ENCODE measurements at places on chromosomes 7 and 10. TPM values are rescaled to one million over a fixed set of nuclear protein-coding genes. Genes with fewer than 3 reads are reported as not detected.
A peak's percentile ranks its signal among the peaks of the same experiment; 100 is the strongest.

The AKR1E2 gene
- 3.1 TPM for total RNA-seq

The SAP25 gene
- 18.2 TPM for total RNA-seq

DNA sequence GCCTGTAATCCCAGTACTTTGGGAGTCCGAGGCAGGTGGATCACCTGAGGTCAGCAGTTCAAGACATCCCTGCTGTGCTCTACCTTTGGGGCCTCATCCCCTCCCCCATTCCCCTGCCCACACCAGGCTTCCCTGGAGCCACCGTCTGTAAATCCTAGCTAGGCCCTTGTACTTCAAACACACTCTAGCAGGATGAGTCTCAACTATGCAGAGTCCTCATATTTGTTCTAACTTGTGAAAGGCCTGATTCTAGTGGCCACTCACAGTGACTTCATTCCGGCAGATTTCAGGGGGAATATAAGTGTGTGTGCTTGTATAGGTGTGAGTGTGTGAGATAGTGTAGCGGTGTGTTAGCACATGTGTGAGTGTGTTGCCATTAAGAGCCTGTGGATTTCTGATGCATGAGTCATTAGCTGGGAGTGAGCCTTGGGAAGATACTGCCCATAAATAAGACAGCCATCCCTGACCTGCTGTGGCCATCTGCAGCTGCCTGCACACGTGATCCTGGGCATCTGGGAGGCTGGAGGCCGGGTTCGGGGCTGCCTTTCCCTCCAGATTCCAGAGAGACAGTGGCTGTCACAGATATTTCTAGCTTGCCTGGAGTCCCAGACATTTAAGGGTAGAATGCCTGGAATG, 1.7 kb upstream of the NEURL1 start:
- DNase-seq = no peak

GRCh38 chr10:125711110-125711750, 8.3 kb upstream of the EDRF1 start:
- DNase-seq = no peak

DNA sequence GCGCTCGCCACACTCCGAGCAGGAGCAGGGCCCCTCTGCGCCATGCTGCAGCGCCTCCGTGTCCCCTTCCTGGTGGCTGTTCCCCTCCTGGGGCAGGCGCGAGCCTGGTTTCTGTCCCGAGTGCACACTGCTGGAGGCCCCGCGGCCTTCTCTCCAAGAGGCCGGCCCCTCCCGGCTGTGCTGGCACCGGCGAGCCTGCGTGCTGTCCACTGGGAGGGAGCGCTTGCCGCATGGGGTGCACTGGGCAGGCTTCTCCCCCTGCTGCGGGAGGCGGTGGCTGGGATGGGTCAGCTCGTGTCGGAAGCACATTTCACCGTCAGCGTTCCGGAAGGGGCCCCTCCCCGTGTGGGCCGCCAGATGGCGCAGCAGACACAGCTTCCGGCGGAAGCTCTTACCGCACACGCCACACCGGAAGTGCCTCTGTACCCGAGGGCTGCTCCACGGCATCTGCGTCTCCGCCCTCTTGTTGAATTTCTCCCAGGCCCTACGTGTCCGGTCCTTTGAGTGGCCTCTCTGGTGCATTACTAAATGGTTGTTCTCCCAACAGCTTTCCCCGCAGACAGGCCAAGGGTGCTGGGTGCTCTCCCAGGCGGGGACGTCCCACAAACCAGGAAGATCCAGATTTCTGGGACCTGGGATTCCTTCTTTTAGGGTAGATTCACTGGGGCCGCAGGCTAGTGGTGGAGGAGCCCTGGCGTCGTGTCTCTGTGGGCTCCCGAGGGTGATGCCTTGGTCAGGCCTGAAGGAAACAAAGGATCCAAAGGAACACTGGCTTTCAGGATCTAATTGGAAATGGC, 18.7 kb downstream of the ZNF786 start:
- peak; percentile 62 for DNase-seq

All from activated CD8-positive, alpha-beta memory T cell treated with anti-CD3 and anti-CD28 coated beads, Interleukin-2, amount 10 ng/mL, durations not matched to agents 7 days and 5 days (primary cell).